ENCODE measurements at places on chromosomes 7 and 10.

- peak; percentile 58 for DNase-seq
Observed at GRCh38 chr10:4650582-4650981, 175.4 kb upstream of the AKR1E2 start.

DNA sequence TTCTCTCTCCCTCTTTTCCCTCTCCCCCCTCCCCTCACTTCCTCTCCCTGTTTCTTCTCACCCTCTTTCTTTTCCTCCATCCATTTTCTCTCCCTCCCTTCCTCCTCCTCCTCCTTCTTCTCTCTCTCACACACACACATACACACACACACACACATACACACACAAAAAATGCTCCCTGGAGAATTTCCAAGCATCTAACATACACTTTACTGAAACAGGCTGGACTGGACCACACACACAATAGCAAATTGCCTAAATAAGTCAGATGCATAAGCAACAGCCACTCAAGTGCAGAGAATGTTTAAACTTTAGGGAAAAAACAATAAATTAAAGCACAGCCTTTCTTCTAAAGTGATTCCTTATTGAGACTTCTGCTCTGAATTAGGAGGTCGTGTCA, 267.7 kb downstream of the FGFR2 start:
- no peak for DNase-seq

DNA sequence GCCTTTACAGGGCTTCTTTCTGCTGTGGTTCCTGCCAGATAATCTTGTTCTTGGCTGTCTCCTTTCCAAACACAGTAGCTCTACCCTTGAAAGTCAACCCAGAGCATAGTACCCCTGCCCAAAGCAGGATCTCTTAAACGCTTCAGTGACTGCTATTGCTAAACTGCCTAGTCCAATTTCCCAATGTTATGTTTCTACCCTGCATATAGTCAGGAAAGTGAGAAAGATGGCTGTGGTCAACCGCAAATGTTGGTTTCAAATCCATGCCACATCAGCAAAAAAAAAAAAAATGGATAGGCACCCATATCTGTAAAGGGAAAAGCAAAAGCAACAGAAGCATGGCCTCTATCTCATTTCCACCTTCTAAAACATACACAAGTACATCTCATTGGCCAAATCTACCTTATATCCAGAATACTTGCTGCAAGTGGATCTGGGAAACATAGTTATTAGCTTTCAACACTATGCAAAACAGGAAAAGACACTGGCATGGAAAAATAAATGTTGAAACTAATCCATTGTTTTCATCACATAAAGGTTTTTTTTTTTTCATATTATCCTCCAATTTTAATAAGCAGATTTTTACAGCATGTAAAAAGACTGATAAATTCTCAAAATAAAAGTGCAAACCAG, 59.8 kb downstream of the DNAJC1 start:
- DNase-seq: no peak

GRCh38 chr10:63227207-63227895, 94.2 kb downstream of the NRBF2 start:
- peak; percentile 34 for DNase-seq

- no peak for DNase-seq
Observed at GRCh38 chr7:50450590-50451032, 461 bp upstream of the FIGNL1 start.

- DNase-seq: peak; percentile 55
Observed at GRCh38 chr7:142854372-142855113, at the start of gene EPHB6. Gene EPHB6, plus strand, starts transcription at chr7:142855076. Its CDS starts 8,152 bp downstream, at chr7:142863228.

DNA sequence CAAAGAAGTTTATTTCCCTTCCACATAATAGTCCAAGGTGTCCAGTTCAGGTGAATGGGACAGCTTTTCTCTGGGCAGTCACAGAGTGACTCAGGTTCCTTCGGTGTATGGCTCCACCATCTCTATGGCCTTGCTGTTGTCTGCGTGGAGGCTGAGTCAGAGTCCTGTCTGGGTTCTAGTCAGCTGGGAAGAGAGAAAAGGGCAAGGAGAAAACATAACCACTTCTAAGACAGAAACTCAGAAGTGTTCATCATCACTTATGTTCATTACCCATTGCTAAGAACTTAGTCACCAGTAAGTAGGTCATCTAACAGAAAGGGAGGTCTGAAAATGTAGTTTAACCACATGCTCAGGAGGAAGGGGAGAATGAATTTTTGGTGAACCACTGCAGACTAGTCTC, 32.4 kb upstream of the CCDC7 start:
- peak; percentile 94 for DNase-seq

DNA sequence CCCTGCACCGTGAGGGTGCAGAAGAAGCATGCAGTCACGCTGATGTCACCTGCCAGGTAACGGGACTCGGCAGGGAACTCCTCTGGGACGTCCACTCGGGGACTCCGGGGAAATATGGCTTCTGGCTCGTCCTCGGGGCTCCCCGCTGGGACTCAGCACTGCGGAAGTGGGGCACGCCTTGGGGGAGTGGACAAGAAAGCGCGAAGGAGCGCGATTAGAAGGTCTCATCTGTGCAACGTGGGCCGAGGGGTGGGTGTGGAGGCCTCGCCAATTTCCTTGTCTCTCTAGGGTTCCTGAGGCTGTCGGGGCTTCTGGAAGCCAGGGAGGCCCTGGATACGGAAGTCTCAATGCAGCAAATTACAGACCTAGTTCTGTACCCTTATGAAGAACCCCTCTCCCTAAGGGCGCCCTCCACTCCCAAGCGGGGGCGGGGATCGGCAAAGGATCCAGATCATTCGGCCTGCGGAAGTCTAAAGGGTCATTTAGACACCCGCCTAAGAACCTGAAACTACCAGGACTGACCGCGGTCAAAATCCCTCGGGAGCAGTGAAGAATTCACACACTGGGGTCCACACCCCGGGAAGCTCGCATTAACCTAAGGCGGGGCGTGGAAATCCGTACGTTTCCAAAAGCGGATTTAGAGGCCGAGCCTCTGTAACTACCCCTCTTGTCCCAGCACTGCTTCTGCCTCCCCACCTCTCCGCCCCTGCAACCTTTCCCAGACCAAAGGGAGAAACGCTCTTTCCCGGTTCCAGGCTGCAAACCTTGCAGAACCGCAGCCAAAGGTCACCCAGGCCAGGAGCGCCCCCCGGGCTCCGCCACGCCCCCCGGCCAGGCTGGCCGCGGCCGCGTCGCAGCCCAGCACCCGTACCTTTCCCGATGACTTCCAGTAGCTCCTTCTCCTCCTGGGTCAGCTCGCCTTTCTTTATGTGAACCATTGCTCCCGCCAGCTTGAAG, 640 bp downstream of the ANKMY2 start:
- DNase-seq: peak; percentile 50

- DNase-seq: no peak
Observed at GRCh38 chr10:49398986-49399385, 3.1 kb upstream of the DRGX start.

DNA sequence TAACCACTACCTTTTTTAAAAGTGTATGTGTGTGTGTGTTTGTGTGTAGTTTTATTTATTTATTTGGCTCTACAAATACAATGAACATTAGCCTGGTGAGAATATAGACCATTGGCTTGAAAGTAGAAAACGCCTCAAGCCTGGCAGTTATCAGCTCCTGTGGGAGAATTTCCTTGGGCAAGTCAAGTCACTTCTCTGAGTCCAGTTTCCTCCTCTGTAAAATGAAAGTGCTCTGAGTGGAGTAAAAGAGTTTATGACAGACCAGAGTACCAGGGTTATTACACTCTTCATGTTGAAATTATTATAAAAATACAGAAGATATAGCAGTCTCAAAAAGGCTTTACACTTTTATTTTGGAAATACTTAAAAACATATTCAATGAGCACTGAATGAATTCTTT, 10.1 kb upstream of the RHOBTB1 start:
- DNase-seq: no peak

- peak; percentile 68 for DNase-seq
Observed at GRCh38 chr7:121994625-121995410, 121.9 kb downstream of the PTPRZ1 start.

GRCh38 chr10:36676756-36677430, 448.5 kb upstream of the ANKRD30A start:
- peak; percentile 87 for DNase-seq

DNA sequence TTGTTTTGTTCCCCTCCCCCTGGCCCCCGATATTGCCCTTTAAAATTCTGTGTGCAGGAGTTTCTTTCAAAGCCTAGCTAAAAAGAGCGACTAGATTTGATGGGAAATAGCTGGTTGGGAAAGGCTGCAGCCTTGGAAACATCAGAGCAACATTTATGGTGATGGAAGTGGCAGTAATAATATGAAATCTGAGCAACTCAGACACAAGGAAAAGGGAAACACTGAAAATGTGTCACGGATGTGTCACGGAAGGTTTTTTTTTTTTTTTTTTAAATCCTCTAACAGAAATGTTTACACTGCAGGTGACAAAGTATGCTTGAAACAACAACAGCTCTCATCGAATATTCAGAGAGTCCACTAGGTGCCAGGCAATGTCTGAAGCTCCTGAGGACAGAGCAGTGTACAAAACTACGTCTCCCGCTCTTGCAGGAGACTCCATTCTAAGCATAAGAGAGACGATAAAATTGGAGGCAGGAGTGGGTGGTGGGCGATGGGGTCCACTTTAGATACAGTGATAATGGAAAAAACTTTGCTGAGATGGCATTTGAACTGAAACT, 143.0 kb downstream of the RSU1 start:
- DNase-seq: no peak

- DNase-seq: no peak
Observed at GRCh38 chr7:130394421-130395195, 14.3 kb downstream of the CPA1 start.

- DNase-seq: no peak
Observed at GRCh38 chr7:124720195-124720594, 45.4 kb downstream of the GPR37 start.

- DNase-seq: no peak
Observed at GRCh38 chr10:729213-729612, 39.7 kb upstream of the DIP2C start.

DNA sequence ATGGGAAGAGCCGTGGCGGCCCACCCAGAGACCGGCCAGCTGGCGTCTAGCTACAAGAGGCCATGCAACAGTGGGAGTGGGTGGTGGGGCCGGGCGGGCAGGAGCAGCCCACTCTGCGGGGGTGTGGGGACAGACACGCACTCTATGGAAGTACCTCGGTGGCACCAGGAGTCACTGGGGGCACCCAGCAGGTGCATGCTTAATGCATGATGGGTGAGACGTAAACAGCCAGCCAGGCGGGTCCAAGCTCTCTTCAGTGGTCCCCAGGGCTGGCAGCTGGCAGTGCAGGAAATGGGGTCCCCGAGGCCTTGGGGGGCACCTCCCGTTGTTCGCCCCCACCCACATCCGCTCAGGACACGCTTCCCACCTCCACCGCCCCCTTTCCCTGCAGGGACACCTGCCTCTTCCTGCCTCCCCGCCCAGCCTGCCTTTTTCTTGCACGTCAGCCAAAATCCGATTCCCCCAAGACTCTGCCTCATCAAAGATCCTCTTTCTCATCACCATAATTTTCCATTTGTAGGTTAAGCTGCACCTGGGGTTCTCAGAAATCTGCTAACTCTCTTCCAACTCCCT, 22.6 kb upstream of the PSMG3 start:
- DNase-seq: no peak

DNA sequence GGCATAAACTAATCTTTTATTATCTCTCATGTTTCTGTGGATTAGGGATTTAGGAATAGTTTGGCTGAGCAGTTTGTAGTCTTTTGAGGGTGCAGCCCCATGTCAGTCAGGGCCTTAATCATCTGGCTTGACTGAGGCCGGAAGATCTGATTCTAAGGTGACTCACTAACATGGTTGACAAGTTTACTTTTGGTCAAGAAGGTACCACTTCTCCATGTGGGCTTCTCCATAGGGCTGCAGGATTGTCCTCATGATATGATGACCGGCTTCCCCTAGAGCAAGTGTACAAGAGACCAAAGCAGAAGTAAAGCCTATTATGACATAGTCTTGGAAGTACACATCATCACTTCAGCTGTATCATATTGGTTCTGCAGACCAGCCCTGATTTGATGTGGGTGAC, 45.9 kb upstream of the OIT3 start:
- DNase-seq: no peak

- no peak for DNase-seq
Observed at GRCh38 chr10:66258693-66259092, 667.1 kb upstream of the LRRTM3 start.

- no peak for DNase-seq
Observed at GRCh38 chr10:5356302-5356763, 8.4 kb upstream of the UCN3 start.

GRCh38 chr10:118445535-118445934, 103.4 kb upstream of the FAM204A start:
- no peak for DNase-seq

DNA sequence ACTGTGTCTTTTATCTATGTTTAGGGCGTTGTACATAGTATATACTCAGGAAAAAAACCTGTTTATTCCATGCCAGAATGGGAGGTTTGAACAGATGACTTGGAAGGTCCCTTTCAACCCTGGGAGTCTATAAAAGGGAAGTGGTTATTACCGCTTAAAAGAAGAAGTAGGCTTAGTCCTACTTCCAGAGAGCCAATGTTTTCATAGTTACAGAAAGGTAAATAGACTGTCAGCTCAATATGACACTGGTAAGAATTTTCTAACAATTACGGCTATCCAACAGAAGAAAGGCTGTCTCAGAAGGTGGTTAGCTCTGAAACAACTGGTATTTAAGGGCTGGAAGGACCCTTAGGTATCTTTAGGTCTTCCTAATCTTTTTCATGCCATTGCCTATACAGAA, 1.1 kb upstream of the TFAM start:
- DNase-seq: no peak

DNA sequence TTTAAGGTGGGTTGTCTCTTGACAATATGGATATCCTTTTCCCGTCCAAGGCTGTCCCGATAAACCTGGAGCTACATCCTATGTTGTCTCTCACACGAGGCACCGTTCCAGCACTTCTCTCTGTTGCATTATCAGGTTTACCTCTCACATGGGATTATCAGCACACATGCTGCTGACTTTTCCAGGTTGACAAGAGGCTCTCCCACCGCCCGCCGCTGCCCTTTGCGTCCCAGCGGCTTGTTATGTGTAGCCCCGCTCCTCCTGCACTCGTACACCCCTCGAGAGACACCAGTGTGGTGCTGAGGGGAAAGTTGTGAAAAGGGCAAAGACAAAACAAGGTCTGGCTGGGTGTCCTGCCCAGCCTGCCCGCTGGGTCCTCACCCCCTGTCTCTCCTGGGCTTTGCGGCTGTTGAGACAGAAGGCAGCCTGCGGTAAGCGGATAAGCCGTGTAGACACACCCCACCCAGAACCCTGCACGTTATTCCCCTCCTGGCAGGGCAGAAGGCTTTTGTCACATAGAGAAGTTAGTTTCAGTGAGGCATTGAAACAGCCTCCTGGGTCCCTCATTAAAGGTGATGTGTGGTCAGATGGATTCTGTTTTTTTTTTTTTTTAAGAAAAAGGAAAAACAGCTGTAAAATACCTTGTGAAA, 38.7 kb downstream of the UBE3C start:
- DNase-seq: no peak

- DNase-seq: no peak
Observed at GRCh38 chr7:89053130-89053529, 257.6 kb upstream of the TEX47 start.

Measured in fibroblast of skin of right quadriceps (primary cell).